ENCODE measurements at places on chromosomes 4 and X.

- DNase-seq = no peak
Measured at GRCh38 chr4:16253127-16253960, 27.1 kb upstream of the TAPT1 start.

GRCh38 chr4:75678473-75678872 lies 5.3 kb upstream of the G3BP2 start:
- no peak for DNase-seq

DNA sequence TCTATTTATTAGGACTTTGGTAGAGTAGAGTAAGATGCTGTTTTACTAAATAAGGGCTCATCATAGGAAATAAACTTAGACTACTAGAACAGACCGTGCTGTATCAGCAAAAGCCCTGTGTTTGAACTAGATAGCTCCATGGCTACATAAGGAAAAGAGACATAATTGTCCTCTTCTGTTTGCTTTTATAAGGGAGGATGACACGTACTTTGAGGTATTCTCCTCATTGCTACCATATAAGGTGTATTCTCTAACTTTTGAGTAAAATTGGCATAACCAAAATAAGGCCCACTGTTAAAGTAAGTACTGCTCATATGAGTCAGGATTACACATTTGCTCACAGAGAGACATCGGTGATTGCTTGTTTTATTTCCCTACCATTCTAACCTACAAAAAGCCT lies 64.3 kb downstream of the PDLIM5 start:
- DNase-seq = no peak

DNA sequence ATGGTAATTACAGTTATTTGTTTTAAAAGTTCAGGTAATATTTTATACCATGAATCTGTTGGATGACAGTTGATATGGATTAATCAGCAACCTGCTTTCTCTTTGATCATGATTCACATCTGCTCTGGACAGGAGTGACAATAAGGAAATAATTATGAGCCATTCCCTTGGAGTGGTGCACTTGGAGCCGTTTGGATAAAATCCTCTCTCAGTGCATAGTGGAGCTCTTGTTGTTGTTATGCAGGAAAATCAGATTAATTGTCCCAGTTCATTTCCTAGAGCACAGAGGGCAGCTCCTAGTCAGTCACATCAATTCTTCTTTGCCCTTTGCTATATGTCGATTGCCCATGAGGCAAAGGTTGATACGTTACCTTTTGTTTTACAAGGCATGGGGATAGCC lies 668.3 kb upstream of the NR3C2 start:
- no peak for DNase-seq

DNA sequence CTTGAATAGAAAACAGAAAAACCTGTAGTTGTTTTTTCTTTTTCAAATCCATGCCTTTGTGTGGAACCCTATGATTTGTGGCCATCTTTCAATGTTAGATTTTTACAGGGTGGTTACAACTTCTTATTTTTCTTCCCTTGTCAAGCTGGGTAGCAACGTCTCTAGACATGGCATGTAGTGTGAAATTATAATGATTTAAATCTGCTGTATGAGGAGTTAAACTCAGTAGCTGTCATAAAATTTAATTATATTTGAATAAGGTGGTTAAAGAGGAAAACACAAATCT lies 78.1 kb upstream of the CBLL2 start:
- DNase-seq = no peak

DNA sequence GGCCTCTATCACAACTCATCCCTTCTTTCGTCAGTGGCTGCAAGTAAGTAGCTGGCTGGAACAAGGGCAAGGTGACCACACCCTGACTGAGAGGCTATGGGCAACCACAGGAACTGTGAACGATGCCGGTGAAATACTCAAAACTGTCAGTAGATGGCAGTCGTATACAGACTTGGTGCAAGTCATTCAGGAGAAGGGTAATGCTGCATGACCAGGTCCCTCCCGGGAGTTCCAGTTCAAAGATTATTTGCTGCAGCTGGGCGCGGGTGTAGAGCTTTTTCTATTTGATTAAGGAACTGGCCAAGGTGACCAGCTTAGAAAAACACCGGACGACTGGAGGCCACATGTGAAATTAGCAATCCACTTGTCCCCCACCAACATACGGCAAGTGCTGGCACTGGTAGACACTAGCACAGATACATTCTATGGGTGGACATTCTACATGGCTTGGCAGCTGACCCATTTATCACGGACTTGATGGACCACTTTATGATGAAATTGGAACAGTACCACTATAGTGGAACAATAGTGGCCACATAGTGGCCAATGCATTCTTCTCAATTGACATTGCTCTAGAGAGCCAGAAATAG lies 726.6 kb downstream of the TRAM1L1 start:
- no peak for DNase-seq

GRCh38 chrX:80334583-80334982 lies 85.7 kb upstream of the TENT5D start:
- no peak for DNase-seq

DNA sequence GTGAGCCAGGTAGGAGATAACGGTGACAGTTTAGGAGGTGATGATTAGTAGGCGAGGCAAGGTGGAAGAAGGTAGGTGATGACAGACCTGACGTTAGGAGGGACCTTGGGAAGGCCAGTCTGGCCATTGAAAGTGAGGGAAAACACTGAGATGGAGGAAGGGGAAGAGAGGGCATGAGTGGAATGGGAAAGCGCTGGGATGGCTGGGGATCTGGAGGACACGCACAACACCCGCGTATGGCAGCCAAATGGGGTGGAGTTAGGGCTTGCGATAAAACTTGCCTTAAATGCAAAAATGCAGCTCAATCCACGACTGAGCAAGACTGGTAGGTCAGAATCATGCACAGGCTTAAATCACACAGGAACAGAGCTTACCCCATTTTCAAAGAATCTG lies 605 bp upstream of the CDKL2 start:
- no peak for DNase-seq

- DNase-seq = no peak
Measured at GRCh38 chrX:35682476-35682875, 115.7 kb upstream of the MAGEB16 start.

- no peak for DNase-seq
Measured at GRCh38 chr4:138629669-138630068, 385.9 kb upstream of the NOCT start.

- DNase-seq = no peak
Measured at GRCh38 chr4:175784986-175785525, 27.0 kb downstream of the GPM6A start.

GRCh38 chr4:666436-666810 lies 7.7 kb downstream of the ATP5ME start:
- no peak for DNase-seq

DNA sequence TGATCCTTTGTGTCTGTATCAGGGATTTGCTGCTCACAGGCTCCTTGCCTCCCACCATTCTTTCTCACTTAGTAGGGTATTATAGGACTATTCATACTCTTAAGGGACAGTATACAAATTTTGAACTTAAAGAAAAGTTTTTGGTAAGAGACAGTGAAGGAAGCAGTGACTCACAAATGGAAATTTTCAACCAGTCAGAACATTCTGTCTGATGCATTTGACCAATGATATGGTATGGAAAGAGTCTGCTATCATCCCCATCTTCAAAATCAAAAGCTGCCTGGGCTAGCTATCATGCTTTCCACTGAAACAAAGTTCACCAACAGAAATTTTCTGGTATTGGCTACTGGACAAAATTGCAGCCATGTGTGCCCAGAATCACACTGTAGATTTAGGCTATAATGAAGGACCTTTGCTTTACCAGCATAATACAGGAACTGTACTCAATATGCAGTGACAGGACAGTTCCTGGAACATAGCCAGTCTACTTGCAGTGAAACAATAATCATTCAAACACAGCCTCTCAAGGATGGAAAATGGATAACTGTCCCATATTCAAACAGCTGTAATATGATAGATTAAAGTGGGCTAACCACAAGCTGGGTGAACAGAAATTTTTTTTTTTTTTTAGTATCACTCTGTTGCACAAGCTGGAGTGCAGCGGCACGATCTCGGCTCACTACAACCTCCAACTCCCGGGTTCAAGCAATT lies 109.0 kb upstream of the ACSL4 start:
- DNase-seq = no peak

- no peak for DNase-seq
Measured at GRCh38 chrX:144738246-144738645, 509.1 kb upstream of the SPANXN1 start.

DNA sequence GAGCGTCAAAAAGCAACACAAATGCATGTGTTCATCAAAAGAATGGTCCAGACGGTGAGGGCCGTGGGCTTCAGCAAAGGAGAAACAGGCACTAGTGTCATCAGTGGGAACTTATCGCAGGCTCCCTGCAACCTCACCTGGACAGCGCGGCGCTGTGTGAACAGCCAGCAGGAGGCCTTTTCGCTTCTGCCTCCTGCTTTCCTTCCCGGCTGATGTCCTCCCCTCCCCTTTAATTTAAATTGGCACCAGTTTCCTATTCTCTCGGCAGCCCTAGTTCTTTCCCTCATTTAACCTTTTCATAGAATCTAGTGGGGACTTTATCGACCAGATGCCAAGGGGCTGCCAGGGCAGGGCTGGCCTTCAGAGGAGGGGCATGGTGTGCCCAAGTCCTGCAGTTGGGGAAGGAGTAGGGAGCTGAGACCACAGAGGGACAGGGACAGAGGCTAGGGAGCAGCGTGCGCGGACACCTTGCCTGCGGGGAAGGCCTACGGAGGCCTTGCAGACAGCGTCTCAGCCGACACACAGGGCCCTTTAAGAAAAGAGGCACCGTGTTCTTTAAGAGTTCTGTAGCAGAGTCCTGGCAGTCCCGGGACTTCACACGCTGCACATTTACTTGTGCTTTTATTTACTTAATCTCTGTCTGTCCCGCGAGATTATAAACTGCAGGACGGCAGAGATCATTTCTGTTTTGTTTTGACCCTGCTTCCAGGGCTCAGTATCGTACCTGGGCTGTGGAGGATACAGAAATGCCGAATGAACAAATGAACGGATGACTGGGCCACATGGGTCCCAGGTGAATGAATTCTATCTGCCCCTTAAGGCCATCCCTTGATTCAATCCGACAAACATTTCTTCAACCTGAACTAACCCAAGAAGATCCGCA lies 8.4 kb upstream of the SORBS2 start:
- no peak for DNase-seq

GRCh38 chrX:118980761-118981160 lies 6.3 kb downstream of the LONRF3 start:
- no peak for DNase-seq

GRCh38 chrX:71629467-71629866 lies 11.2 kb upstream of the CXCR3 start:
- no peak for DNase-seq

DNA sequence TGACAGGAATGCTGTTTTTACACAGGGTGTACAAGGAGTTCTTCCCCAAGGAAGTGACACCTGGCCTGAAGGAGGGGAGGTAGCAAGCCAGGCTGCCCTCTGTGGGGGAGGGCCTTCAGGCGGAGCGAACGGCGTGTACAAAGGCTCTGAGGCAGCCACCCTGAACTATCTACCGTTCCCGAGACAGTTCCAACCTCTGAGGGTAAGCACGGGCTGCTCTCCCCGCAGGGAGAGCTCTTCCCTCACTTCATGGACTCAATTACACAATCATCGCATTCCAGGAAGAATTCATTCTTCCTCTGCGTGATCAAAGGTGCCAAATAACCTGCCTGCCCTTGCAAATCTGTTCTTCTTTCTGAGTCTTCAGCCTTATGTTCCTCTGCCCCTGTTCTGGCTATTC lies 4.8 kb downstream of the ELK1 start:
- DNase-seq = no peak

DNA sequence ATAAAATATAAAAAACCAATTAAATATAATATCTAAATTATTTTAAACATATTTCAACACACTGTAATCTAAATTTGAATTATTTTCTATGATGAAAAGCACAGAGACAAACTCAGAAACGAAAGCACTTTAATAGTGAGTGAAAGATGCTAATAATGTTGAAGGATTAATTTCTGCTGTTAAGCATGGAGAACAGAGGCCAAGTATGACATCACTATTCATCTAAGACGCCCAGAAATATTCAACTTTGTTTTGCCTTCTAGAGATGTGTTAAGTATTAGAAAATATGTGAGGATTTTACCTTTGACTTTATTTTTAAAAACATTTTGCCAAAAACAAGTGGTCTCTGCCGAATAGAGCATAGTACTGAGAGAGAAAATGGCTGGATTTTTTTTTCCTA lies 19.3 kb downstream of the ARHGEF6 start:
- DNase-seq = no peak

DNA sequence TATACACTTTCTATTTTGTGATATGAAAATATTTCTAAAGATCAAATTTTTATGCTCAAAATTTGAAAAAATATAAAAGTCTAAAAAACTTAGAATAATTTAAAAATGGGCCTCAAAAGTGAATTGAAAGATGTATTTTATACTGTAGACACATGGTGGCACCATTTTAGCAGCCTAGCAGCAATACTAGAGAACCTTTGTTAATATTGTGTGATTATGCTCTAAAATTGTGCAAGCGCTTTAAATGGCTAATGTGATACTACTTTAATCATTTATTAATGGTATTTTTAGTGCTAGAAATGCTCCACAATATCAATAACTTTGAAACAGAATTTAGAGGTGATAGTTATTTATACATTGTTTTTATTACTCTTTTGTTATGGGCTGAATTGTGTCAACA lies 3.7 kb upstream of the GUF1 start:
- DNase-seq = no peak

- DNase-seq = no peak
Measured at GRCh38 chr4:37627263-37627662, 58.9 kb downstream of the RELL1 start.

DNA sequence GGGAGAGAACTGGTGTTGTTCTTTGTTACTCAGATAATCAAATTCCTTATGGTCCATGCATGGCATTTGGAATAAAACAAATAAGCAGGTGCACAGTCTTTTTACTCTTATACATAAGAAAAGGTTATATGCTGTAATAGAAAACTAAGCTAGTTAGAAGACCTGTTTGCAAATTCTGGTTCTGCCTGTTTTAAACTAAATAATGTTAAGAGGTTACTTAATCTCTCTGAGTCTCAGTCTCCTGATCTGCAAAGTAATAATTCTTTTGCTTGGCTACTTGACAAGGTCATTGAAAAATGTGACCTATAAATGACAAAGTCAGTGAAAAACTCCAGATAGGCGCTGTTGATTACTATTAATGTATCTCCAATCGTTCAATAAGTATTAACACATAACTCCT lies 42.5 kb upstream of the ANXA3 start:
- no peak for DNase-seq

DNA sequence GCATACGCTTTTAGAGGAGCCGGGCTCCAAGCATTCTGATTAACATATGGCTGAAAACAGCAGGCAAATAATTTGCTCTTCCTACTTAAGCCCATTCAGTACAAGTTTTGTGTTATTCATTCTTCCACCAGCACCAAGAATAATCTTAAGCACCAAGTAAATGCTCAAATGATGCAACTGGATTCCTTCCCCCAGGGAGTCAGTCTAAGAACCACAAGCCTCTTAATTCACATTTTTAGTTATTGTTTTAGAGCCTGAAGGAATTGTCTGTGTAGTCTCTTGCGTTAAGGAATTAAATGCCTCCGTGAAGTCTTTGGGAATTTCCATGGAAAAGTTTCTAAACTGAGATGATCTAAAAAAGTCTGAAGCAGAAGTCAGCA lies 61.5 kb upstream of the MAGEB2 start:
- DNase-seq = no peak

DNA sequence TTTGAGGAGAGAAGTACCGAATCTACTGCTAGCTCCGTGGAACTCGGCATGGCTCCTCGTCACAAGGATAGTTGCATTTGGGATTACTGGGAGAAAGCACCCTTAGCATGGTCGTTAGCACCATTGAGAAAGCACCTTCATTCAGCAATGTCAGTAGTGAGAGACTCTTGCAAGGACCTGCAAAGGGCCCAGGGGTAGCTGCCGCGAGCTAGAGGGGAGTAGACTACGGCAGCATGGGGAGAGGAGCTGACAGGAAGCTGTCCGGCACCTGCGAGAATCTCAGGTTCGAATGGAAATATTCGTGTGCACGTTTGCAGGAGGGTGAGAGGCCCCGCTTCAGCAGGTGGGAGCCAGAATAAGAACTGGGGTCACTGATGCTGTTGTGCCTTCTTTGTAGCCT lies 20.2 kb downstream of the TLR10 start:
- DNase-seq = no peak
